Activated CD8-positive, alpha-beta memory T cell treated with anti-CD3 and anti-CD28 coated beads for 1 hour (primary cell): ENCODE measurements at places on chromosomes 7 and 10.

DNA sequence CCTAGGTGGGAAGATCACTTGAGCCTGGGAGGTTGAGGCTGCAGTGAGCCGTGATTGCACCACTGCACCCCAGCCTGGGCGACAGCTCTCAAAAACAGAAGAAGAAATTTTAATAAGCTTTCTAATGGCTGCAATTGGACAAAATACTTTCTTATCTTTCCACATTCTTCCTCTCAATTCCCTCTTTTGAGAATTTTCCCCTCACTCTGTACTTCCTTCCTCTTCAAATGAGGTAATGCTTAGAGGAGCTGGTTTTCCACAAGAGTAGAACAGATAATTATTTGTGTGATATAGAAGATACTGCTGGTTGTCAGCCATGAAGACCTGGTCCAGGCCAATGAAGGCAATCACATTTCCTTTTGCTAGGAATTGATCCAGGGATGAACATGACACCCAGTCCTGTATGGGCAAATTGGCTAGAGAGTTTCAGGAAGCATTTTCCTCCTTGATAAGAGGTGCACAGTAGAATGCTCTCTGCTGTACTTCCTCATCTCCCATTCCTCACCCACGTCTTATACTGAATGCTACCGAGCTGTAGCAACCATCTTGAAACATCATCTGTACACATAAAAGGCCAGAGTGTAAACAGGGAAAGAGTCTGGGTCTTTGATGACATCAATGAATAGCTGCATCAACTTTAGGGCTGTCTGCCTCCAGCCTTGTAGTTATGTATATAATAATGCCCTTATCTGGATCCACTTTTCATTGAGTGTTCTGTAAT is 103.9 kb downstream of the CDK6 start:
- DNase-seq, result no peak

- DNase-seq, result no peak
Observed at GRCh38 chr7:24505968-24506367, 67.3 kb upstream of the PALS2 start.

- DNase-seq, result no peak
Observed at GRCh38 chr7:34096777-34097176, 191.4 kb downstream of the BMPER start.

- no peak for DNase-seq
Observed at GRCh38 chr10:191703-192518, 56.7 kb downstream of the ZMYND11 start.

DNA sequence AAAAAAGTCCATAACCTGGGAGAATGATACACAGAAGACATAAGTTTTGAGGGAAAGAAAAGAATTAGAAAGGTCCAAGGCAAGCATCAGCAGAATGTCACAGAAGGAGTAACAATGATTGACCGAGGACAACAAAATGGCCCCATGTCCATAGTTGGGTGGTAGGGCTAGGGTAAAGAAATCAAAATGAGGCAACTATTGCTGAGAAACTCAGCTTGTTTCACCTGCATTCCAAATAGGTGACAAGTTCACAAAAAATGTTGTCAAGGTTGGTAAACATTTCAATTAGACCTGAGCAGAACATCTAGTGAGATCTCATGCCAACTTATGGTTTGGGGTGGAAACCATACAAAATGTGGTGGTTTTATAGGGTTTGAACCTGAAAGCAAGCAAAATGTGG is 22.8 kb upstream of the DLX6 start:
- no peak for DNase-seq

DNA sequence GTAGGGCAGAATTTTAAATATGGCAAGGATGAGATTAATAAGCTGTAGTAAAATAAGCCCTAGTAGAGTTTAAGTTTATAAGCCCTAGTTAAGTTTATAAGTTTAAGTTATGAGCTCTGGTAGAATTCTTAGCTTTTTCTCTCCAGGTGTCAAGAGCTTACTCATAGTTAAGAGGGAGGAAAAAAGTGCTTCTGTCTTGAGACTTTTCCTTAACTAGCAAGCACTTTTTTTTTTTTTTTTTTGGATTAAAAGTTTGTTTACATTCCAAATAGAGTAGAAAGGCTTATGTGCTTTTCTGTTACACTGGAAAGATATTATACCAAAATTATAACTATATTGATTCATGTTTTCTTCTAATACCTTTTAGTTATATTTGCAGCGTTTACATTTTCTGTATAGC is 25.5 kb upstream of the MPP7 start:
- no peak for DNase-seq

GRCh38 chr7:134495546-134495945 is 31.8 kb upstream of the AKR1B10 start:
- DNase-seq, result no peak

DNA sequence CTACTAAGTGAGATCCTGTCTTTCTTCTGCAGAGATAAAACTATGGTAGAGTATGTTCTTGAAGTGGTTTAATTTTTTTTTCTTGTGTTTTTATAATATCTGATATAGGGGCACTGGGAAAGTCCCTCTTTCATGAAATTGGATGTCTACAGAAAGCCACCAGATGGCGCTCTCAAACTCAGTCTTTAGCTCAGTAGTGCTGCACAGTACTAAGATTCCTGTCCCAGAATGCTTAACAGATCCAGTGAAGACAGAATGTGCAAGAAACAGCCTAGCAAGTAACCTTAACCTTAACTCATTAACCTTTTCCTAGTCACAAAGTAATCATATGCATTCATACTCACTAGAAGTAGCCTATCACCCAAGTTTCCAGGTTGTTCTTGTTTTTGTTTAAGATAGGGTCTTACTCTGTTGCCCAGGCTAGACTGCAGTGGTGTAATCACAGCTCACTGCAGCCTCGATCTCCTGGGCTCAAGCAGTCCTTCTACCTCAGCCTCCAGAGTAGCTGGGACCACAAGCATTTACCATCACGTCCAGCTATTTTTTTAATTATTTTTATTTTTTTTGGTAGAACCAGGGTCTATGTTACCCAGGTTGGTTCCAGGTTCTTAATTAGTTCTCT is 56.7 kb downstream of the IDE start:
- DNase-seq, result peak; percentile 49

- DNase-seq, result no peak
Observed at GRCh38 chr10:102341038-102341688, 54.3 kb upstream of the NFKB2 start.

DNA sequence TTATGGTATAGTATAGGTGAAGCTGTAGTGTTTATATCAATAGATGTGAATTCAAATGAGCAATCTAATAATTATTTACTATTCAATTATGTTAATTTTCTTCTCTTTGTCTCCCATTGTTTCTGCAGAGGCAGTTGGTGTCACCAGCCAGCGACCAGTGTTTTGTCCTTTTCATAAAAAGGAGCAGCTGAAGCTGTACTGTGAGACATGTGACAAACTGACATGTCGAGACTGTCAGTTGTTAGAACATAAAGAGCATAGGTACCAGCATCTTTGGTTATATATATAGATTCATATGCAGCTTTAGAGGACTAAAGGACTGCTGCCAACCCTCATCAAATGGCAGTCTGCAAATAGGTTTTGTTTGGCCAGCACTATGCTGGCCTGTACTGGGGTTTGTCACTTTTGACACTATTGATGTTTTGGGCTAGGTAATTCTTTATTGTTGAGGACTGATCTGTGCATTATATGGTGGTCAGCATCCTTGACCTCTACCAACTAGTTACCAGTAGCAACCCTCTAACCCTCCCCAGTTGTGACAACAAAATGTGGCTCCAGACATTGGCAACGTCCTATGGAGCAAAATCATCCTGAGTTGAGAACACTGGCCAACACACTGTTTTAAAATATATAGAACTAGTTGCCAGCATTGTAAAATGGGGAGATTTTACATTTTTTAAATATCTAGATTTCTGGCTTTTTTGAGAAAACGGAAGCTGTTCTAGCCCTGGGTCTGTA is 59.2 kb downstream of the TRIM24 start:
- DNase-seq, result no peak

- no peak for DNase-seq
Observed at GRCh38 chr7:106978425-106979420, 65.8 kb upstream of the PRKAR2B start.

- no peak for DNase-seq
Observed at GRCh38 chr7:65925040-65925439, 52.2 kb downstream of the VKORC1L1 start.
